ENCODE measurements at places on chromosomes 13 and 19. TPM values are rescaled to one million over a fixed set of nuclear protein-coding genes. Genes with fewer than 3 reads are reported as not detected.
A peak's percentile ranks its signal among the peaks of the same experiment; 100 is the strongest.

DNA sequence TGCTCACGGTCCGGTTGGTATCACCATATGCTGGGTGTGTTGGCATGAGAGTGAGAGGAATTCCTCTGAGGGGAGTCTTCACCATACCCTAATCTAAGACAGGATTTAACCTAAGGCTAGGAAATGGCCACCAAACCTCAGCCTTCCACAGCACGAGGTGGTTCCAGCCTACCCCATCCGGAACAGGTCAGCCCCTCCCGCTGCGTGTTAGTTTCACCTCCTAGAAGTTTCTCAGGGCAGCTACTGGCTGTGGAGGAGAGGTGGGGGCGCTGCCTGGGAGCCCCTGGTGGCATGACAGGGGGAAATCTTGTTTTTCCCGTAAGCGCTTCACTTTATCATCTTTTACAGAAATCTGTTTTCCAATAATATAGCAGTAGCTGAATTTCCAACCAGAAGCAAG lies 55.1 kb downstream of the RGCC start:
- H3K36me3 ChIP-seq = no peaks in the 10 kb centered on the region
- H3K4me3 ChIP-seq = no peak overlapping the region
- no peak for DNase-seq

- H3K4me1 ChIP-seq = no peaks in the 10 kb centered on the region
- H3K27ac ChIP-seq = no peak overlapping the region
- H3K27me3 ChIP-seq = no peaks in the 10 kb centered on the region
- H3K4me3 ChIP-seq = no peak overlapping the region
- no peaks in the 10 kb centered on the region for H3K36me3 ChIP-seq
These were observed 1277.3 kb downstream of the UQCRFS1 start for GRCh38 chr19:27935669-27936068.

DNA sequence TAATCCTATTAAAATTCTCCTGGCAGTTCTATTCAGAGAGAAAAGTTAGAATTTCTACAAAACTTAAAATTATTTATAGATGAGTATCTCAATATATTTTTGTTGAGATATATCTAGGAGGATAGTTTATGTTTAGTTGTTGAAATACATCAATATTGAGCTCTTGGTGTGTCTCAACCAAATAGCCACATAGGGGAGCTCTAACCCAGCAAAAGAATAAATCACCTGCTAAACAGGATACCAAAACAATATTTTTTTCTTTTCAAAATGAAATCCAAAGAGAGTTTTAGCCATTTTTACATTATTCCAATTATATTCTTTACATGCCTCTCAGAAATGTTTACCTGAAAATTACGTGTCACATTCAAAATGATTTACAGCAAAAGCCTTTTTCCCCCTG lies 954.7 kb downstream of the SLITRK6 start:
- no peak overlapping the region for H3K27ac ChIP-seq
- DNase-seq = peak; percentile 79

- H3K4me3 ChIP-seq = no peak overlapping the region
- DNase-seq = no peak
- H3K4me1 ChIP-seq = no peaks in the 10 kb centered on the region
These were observed 1183.1 kb upstream of the PCDH20 start for GRCh38 chr13:62598708-62599107.

DNA sequence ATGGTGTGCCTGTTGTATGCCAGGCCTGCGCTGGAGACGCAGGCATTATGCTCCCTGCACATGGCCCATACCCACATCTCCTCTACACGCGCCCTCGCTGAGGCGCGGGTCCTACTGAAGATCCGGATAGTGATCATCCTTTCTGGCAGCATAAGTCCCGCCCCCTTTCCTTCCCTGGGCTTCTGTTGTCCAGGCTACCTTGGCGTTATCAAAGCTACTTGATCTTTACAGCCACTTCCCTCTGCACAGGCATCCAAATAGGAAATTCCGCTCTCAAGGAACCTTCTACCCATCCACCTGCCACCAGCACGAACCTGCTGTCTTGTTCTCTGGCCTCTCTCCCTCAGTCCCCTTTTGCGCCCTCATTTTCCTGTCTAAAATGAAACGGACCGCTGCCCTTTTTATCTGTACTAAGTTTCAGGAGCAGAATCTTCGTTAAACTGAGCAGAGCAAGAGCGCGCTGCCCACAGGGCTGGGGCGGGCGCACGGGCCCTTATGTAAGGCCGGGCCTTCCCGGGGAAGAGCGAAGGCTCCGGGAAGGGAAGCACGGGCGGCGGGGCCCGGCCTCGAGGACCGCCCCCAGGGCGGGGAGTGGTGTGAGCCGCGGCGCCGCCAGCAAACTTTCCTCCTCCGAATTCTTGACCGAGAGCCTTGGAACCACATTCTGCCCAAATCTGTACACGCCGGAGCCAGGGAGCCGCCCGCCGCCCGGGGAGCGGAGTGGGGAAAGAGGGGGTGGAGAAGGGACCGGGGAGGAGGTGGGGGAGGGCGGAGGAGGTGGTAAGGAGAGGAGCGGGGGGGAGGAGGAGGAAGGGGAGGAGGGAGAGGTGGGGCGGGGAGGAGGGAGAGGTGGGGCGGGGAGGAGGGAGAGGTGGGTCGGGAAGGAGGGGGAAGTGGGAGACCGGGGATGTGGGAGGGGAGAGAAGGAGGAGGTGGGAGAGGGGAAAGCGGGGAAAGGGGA lies 920 bp upstream of the UBE2L5 start:
- H3K27ac ChIP-seq = peak overlapping the region; percentile 96
- H3K4me1 ChIP-seq = peaks cover 81% of the 10 kb centered on the region
- peak overlapping the region; percentile 82 for H3K4me3 ChIP-seq
- H3K36me3 ChIP-seq = no peaks in the 10 kb centered on the region
- no peaks in the 10 kb centered on the region for H3K27me3 ChIP-seq
- peak; percentile 82 for DNase-seq

Gene PRR19
- total RNA-seq = 0.25 TPM

DNA sequence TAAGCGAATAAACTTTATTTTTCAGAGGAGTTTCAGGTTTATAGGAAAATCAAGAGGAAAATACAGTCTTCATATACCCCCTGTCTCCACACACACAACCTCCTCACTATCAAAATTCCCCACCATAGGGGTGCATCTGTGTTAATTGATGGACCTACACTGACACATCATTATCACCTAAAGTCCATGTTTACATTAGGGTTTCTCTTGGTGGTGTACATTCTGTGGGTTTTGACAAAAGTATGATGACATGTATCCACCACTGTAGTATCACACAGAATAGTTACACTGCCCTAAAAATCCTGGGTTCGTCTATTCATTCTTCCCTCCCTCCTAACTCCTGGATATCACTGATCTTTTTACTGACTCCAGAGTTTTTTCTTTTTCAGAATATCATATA lies 654.2 kb downstream of the UQCRFS1 start:
- H3K27me3 ChIP-seq = no peaks in the 10 kb centered on the region
- no peak for DNase-seq
- H3K36me3 ChIP-seq = no peaks in the 10 kb centered on the region
- H3K4me1 ChIP-seq = no peaks in the 10 kb centered on the region

Gene CYP4F11
- total RNA-seq = not detected

Gene IL4I1
- total RNA-seq = not detected

GRCh38 chr13:41652735-41653361 lies 195.5 kb downstream of the RGCC start:
- H3K36me3 ChIP-seq = no peaks in the 10 kb centered on the region
- peak overlapping the region; percentile 66 for H3K27ac ChIP-seq
- H3K27me3 ChIP-seq = no peaks in the 10 kb centered on the region
- peak; percentile 66 for DNase-seq
- no peak overlapping the region for H3K4me3 ChIP-seq

Gene DLEU7
- total RNA-seq = not detected

- H3K27ac ChIP-seq = no peak overlapping the region
- H3K4me1 ChIP-seq = no peaks in the 10 kb centered on the region
- H3K27me3 ChIP-seq = no peaks in the 10 kb centered on the region
- H3K36me3 ChIP-seq = no peaks in the 10 kb centered on the region
These were observed 374.9 kb downstream of the SPRY2 start for GRCh38 chr13:79966059-79966458.

Gene CRYL1
- 3.0 TPM for total RNA-seq

Gene CHMP2A
- 54.2 TPM for total RNA-seq

Gene TEKTIP1
- total RNA-seq = not detected

- H3K27me3 ChIP-seq = no peaks in the 10 kb centered on the region
- DNase-seq = no peak
- no peak overlapping the region for H3K4me3 ChIP-seq
- H3K36me3 ChIP-seq = peaks cover 26% of the 10 kb centered on the region
These were observed 14.3 kb downstream of the MAP2K2 start for GRCh38 chr19:4109626-4109945.

- no peak for DNase-seq
- H3K27ac ChIP-seq = no peak overlapping the region
- no peak overlapping the region for H3K4me3 ChIP-seq
- H3K36me3 ChIP-seq = no peaks in the 10 kb centered on the region
- no peaks in the 10 kb centered on the region for H3K4me1 ChIP-seq
- H3K27me3 ChIP-seq = no peaks in the 10 kb centered on the region
These were observed 43.3 kb downstream of the ATP11A start for GRCh38 chr13:112733112-112733511.

Gene CDADC1
- total RNA-seq = 19.3 TPM

DNA sequence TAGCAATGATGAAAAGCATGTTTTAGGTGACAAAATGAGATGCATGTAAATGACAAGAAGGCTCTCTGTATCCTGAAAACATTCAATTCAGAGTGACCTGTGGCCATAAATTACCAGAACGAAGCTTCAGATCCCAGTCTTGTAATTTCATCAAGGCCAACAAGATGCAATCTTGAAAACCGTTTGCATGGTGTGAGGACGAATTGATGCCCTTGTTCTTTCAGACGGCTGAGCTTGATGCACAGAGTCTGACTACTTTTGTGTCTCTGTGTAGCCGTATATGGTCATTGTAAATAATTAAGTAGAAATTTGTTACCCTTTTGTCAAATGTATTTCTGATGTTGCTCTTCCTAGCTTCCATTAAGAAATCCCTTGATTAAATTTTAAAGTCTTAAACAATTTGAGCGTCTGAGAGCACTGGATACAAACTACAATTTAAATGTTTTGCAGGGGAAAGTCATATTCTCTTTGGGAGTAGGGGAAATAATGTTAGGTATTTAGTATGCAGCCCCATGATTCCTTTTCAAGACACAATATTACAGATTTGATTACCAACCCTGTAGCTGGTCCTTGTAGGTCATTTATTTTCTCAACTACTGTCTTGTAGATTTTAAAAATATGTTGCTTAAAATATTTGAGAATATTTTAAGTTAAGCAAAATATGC lies 125.8 kb upstream of the PCDH9 start:
- H3K27ac ChIP-seq = no peak overlapping the region
- no peak for DNase-seq
- no peaks in the 10 kb centered on the region for H3K27me3 ChIP-seq
- no peaks in the 10 kb centered on the region for H3K36me3 ChIP-seq
- peaks cover 26% of the 10 kb centered on the region for H3K4me1 ChIP-seq

DNA sequence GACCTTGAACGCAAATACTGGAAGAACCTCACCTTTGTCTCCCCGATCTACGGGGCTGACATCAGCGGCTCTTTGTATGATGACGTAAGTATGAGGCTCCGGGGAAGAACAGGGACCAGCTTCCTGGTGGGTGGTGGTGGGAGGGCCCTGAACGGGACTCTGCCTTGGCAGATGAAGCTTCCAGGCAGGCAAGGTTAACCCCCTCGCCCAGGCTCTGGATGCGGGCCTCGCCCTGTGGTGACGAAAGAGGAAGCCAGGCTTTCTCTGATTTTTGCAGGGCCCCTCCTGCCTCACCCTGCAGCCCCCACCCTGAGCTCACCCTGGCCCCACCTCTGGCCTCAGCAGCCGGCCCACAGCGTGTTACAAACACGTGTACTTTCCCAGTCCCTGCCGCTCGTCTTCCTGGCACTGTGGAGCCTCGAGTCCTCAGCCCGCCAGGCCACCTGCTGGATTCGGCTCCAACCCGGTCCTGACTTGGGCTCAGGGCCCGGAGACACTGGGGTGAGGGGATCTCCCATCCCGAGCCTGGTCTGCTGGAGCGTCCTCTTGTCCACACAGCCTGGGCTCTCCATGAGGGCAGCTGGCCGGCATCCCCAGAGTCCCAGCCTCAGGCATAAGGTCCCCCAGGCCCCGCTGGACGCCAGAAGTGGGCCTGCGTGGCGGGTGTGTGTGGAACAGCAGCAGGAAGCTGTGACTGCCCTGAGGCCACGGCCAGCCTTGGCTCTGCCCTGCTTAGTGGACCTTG lies 72.4 kb downstream of the KDM4B start:
- H3K27me3 ChIP-seq = no peaks in the 10 kb centered on the region
- H3K4me1 ChIP-seq = peaks cover 17% of the 10 kb centered on the region
- DNase-seq = no peak
- H3K4me3 ChIP-seq = no peak overlapping the region
- H3K27ac ChIP-seq = no peak overlapping the region

Gene ATP4A
- 0.40 TPM for total RNA-seq

Gene CGB8
- not detected for total RNA-seq

Gene ZNF154
- total RNA-seq = not detected

Gene TMEM145
- 18.7 TPM for total RNA-seq

DNA sequence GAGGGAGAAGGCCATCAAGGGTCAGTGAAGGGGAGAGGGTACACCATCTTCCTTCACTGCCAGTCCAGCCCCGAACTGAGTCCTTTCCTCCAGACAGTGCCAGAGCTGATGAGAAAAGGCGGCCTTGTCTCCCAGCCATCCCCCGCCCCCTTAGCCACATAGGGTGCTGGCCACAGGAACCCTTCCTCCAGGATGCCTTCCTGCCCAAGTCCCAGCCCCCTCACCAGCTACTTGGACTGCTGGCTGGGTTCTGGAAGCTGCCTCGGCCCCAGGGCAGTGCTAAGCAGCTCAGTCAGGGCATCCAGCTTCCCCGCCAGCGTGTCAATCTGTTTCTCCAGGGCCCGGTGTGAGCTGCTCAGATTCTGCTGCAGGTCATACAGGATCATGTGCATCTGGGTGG lies 12.6 kb upstream of the SMG9 start:
- H3K27ac ChIP-seq = no peak overlapping the region
- H3K4me3 ChIP-seq = no peak overlapping the region
- DNase-seq = peak; percentile 21
- peaks cover 5% of the 10 kb centered on the region for H3K4me1 ChIP-seq
- H3K27me3 ChIP-seq = no peaks in the 10 kb centered on the region

GRCh38 chr13:72653506-72653905 lies 73.9 kb downstream of the MZT1 start:
- no peak overlapping the region for H3K4me3 ChIP-seq
- H3K27me3 ChIP-seq = no peaks in the 10 kb centered on the region
- no peaks in the 10 kb centered on the region for H3K36me3 ChIP-seq
- no peak overlapping the region for H3K27ac ChIP-seq
- no peak for DNase-seq

Measured in Karpas-422 (cell line).